ENCODE measurements at places on chromosomes 3 and 15.

DNA sequence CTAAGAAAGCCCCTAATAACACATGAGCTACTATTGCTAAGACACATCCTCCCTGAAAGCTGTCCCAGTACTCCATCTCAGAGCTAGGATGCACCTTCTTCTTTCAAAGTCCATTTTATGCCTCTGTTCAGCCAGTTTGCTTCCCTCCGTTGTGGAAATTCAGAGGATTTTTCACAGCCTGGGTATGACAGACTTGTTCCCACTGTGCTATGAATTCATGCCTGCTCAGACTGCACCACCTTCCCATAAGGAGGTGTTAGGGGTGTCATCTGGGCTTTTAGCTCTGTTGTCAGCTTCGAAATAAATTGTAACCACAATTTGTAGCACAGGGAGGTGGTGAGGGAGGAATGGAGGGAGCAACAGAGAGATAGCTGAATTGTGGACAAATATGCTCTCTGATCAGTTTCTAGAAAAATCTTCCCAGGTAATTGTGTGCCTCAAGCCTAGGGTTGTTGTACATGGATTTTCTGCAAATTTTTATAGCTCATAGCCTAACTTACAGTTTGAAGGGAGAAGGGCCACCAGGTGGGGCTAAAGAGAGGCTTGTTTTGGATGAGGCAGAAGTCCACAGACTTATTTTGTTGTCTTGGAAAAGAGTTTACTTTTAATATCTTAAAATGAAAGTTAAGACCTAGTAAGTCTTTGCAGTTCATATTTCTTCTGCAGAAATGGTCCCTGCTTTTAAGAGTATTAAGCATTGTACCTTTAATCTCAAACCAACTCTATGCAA lies 462.0 kb downstream of the PDCD6IP start:
- DNase-seq: no peak

- no peak for DNase-seq
These were observed 1015.9 kb downstream of the OTOL1 start for GRCh38 chr3:162512488-162512887.

DNA sequence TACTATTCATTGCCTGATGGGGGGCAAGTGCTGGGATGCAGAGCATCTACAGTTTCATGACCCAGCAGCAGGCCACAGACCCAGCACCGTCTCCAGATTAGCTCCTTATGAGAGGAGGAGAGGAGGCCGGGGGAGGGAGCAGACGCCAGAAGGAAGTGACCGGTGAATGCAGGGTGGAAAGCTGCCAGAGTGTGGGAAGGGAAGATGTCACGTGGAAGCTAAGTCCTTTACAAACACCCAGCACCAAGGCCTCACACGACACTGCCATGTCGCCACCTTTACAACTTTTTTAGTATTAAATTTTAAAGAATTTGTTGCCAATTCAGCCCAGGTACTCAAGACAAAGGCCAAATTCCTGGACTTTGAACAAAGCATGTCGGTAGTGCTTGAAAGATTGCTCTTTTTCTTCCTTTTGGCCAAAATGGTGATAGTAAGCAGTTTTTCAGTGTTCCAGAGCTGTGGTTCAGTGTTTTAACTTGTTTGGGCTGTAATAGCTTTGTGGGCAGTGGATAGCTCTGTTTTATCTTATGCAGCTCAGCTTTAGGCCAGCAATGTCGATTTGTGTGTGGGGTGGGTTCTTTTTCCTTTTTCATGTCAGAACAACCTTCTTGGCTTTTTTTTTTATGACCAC lies 58.2 kb downstream of the ZBTB38 start:
- no peak for DNase-seq

GRCh38 chr15:72965671-72966070 lies 86.6 kb upstream of the NEO1 start:
- no peak for DNase-seq

- DNase-seq: no peak
These were observed 430.8 kb downstream of the DIPK2A start for GRCh38 chr3:144402430-144402829.

DNA sequence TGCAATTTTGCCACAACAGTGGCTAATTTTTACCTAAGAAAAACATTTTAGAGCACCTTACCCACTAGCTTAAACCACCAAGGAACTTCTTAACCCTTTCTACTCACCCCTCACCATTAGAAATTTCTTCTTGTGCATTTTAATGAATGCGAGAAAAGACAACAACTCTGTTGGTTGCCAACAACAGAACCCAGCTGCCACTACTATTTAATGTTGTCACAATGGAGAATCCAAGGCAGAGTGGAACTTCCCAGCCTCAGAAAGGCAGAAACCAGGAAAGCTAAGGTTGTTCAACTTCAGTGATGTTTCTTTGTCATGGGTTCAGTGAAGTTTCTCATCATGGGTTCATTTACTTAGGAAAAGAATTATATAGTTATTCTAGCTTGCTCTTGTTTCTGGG lies 325.2 kb upstream of the ARL6 start:
- DNase-seq: no peak

DNA sequence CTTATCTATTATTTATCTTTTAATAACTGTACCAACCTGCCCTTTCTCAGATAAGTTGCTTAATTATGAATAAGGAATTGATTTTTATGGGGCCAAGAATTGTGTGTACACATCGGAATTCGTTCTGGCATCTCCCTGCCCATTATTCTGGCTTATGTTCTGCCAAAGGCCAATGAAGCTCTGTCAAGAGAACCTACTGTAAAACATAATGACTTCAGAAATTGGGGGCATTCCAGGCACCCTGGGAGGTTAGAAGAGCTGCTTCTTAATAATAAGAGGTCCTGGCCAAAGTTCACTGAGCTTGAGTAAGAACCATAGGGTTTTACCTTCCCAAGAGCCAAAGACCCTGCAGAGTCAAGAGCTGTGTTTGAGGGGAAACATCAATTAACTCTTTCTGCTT lies 261.7 kb downstream of the SLC9A9 start:
- DNase-seq: no peak

- no peak for DNase-seq
These were observed 690.7 kb downstream of the TUSC7 start for GRCh38 chr3:117400303-117400702.

DNA sequence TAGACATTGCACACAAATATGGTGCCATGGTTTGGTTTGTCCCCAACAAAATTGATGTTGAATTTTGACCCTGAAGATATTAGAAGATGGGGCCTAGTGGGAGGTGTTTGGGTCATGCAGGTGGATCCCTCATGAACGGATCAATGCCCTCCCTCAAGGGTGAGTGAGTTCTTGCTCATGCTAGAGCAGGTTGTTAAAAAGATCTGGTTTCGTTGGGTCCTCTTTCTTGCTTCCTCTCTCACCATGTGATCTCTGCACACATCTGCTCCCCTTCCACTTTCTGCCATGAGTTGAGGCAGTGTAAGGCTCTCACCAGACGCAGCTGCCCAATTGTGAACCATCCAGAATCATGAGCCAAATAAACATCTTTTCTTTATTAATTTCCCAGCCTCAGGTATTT lies 87.8 kb upstream of the MDFIC2 start:
- DNase-seq: no peak

- no peak for DNase-seq
These were observed 63.2 kb upstream of the CGNL1 start for GRCh38 chr15:57313134-57313483.

- no peak for DNase-seq
These were observed 34.1 kb downstream of the TMEM158 start for GRCh38 chr3:45191924-45192417.

DNA sequence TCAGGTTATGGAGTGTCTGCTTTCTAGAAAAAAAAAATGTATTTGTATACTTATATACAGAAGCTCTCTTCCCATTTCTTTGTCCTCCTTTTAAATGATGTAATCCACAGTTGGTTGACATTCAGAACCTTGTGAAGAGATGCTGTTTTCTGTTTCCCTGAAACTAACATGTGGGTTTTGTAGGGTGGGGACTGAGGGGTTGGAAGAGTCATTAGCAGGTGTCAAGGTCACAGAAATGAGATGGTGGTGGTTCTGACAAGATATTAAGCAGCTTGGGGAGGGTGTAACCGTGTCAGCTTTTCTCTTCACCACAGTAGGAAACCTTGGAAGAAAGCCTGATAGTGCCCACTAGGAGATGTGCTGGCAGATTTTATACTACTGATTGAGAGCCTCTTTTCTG lies 2.4 kb downstream of the RASA2 start:
- no peak for DNase-seq

DNA sequence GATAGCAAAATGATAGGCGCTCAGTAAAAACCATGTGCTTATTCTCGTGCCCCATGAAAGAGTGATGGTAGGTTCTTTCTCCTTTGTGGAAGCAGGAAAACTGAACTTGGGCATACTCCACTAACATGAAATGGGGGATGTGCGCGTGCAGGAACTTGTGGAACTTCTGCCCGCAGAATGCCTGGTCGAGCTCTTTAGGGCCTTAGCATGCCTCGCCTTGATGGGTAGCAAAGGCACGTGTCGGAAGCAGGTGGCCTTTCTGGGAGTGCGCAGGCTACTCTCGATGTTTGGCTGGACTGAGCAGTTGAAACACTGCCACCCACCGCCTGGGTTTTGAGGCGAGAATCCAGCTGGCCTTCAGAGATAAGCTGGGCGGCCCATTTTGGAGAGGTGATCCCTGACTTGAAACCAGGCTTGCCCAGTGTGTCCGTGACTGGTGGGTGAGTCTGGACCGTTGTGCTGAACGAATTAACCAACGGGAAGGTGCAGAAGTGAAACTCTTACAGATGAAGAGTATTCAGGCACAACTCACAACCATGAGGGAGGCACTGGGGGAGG lies 842 bp downstream of the PCCB start:
- no peak for DNase-seq

GRCh38 chr3:117509858-117510257 lies 800.3 kb downstream of the TUSC7 start:
- no peak for DNase-seq

DNA sequence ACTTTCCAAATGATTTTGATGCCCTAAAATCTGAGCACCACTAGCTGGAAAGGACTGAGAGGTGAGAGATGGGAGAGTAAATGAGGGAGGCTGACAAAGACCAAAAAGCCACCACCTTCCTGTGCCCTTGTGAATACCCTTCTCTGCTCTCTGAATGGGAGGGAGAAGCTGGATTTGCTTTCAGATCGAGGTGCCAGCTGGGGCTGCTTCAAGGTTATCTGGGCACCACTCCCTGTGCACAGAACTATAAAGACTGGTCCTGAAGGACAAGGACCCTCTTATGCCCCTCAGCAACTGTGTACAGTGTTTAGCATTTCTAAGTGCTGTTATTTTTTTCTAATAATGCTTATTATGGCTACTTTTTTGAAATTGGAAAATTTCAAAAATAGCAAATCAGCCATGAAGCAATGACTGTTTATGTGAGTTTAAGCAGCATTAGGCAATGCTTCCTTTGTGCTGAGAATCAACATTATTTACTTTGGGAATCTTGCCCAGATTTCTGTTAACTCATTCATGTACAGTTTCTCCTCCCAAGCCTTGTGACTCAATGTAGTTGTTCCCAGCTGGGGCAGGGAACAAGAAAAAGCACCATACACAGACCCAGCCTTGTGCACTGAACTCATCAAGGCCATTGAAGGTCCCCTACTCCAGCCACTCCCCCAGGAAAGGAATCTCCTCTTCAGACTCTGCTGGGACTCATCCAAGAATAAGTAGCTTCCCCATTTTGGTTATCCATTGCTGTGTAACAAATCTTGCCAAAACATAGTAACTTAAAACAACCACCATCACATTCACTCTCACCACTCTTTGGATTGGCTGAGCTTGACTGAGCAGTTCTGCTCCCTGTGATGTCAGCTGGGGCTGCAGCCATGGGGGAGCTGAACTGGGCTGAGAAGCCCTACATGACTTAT lies 37.3 kb upstream of the CDV3 start:
- DNase-seq: no peak

DNA sequence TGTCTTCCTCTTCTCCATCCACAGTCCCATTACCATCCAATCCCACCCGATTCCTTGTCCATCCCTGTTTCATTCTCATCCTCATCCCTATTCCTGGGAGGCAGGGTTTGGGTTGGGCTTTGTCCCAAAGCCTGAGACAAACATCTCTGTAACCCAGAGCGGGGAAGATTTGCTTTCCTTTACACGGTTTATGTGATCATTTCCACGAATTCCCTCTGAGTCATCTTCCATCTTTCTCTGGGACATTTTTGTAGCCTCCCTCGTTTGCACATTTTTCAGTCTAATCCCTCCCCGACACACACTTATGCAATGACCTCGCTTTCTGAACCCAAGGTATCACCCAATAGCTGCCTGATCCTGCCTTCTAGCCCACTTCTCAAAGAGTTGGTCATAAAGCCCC lies 22.8 kb downstream of the DUOX2 start:
- no peak for DNase-seq

DNA sequence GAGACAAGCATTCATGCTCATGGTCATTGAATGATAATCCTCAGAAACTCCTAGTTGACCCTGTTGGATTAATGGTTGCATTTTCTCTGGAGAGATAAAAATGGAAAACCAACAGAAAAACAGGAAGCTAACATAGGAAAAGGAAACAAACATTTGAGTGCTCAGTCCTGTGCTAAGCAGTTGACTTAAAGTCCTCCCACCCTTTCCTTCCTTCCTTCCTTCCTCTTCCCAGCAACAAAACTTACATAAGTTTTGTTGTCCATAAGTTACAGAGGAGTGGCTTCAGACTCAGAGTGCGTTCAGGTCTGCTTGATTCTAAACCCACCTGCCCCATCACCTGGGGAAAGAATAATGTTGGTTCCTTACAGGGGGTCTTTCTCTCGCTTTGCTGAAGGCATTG lies 163.8 kb upstream of the RGMA start:
- DNase-seq: no peak

GRCh38 chr3:143170676-143171075 lies 51.1 kb downstream of the CHST2 start:
- no peak for DNase-seq

GRCh38 chr3:156910022-156910421 lies 83.9 kb downstream of the LEKR1 start:
- no peak for DNase-seq

DNA sequence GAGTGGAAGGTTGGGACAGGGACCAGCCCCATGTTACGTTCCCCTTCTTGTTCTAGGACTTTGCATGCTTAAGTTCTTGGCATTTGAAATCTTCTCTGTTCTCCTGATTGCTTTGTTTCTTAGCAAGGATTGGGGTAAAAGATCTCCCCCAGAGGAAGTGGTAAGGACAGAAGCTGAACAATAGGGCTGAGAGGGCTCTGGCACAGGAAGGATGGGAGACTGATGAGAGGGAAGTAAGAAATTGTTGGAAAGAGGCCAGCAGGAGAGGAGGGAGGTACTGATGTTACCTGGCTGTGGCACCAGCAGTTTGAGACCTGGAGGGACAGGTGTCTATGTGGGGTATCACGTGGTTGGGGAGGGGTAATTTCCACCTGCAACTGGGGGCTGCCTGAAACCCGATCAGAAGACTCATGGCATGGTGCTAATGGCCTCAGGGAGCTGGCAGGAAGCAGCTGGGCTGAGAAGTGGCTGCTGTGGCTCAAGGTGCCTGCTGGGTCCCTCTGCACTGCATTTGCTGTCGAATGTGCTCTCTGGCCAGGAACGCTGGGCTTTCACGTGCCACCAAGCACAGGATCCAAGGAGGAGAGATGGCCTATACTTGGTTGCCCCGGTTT lies 108.4 kb downstream of the LSM3 start:
- DNase-seq: no peak

GRCh38 chr3:156409694-156410093 lies 145.2 kb downstream of the SSR3 start:
- no peak for DNase-seq
